SW 1271 (cell line): ENCODE measurements at places on chromosomes 4 and X.
A peak's percentile ranks its signal among the peaks of the same experiment; 100 is the strongest.

DNA sequence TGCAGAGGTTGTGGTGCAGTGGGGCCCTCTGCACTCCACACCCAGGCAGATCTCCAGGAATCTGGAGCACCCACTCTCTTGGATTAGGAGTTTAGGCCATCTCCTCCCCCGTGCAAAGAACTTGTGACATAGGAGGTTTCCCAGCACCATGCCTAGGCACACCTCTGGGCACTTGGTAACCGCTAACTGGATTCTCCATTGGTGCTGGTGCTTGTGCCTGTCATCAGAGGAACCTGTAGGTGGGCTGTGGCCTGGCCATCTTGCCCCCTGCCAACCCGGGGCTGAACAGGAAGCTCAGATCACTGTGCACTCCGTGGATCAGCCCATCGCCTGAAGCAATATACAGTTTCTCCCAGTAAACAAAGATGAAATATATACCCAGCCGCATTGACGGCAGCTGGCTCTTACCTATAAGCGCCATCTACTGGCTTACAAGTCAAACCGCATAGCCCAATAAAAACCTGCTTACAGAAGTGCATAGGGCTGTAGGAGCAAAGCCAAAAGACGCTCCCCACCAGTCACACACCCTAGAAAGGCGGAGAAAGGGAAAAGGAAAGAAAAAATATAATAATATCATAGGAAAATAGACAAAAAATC lies 19.1 kb upstream of the TEX13B start:
- no peak for DNase-seq

DNA sequence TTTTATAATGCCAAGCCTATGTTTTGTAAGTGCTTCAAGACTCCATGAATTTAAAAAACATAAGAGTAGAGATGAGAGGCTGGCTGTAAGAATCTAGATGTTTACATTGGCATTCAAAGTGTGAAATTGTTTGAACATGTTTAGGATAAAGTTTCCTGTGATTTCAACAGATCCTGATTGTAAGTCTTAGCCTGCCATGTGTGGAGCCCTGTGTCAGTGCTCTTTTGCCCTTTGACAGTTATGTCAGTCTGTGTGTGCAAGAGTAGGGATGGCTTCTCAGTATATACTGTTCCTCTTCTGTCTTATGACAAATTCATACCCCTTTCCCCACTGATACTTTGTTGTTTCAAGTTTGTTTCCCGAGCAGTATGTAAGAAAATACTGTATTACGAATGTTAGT lies 68.2 kb downstream of the USP9X start:
- no peak for DNase-seq

- no peak for DNase-seq
These were observed 114.1 kb downstream of the SOWAHB start for GRCh38 chr4:76783836-76784235.

GRCh38 chr4:73450398-73451004 lies 14.5 kb downstream of the AFP start:
- DNase-seq, result no peak

DNA sequence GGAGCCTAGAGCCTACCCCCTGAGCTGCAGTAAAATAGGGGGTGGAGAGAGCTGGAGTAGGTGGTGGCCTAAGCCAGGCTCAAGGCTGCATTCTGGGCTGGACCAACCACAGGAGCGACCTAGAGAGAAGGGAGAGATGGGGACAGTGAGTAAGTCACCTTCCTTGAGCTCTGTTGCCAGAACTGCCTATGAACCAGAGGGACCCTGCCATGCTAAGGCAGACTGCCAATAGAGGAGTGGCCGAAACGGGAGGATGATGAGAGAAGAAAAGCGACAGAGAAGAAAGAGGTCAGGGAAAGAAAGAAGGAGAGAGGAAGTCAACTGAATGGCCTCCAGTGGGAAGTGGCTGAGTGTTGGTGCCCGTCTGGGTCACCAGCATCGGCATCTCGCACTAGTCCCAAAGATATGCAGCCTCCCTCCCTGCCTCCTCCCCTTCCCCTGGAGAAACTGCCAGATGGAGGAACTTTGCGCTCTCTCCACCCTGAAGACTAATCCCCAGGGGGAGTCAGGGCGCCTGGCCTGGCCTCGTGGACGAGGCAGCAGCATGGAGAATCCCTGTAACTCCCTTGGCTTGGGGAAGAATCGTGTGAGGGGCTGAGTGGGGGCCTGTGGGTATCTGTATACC lies 28.8 kb downstream of the ELF4 start:
- DNase-seq, result no peak

- DNase-seq, result no peak
These were observed 71.6 kb upstream of the DHX15 start for GRCh38 chr4:24655971-24656370.

DNA sequence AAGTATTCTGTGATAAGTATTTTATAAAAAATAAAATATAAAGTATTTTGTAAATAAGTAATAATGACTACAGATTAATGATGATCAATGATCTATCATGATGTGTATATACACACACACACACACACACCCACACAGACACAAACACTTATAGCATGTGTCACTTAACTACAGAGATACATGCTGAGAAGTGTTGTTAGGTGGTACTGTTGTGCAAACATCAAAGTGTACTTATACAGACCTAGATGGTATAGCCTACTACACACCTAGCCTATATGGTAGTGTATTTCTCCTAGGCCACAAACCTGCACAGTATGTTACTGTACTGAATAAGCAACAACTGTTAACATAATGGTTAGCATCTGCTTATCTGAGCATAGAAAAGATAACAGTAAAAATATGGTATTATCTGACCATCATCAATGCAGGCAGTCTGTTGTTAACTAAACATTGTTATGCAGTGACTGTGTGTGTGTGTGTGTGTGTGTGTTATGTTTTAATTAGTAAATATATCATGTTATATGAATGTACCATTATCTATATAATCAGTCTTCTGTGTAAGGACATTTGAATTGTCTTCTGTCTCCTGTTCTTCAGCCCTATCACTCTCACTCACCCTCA lies 138.2 kb downstream of the CAMK2D start:
- DNase-seq, result no peak

- no peak for DNase-seq
These were observed 66.0 kb upstream of the DDX60 start for GRCh38 chr4:168384437-168385141.

DNA sequence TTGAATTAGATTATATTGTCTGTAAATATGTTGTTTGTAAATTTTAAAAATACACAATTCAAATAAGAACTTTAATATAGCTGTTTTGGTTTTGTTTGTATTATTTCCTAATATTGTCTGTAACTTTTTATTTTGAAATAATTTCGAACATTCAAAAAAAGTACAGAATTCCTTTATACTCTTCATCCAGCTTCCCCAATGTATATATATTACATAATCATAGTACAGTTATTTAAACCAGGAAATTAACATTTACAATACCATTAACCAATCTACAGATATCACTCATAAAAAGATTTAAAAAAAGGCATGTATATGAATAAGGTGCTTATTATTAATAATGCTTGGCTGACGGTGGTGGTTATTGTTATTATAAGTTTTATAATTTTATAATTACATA lies 84.1 kb downstream of the LRBA start:
- DNase-seq, result no peak

DNA sequence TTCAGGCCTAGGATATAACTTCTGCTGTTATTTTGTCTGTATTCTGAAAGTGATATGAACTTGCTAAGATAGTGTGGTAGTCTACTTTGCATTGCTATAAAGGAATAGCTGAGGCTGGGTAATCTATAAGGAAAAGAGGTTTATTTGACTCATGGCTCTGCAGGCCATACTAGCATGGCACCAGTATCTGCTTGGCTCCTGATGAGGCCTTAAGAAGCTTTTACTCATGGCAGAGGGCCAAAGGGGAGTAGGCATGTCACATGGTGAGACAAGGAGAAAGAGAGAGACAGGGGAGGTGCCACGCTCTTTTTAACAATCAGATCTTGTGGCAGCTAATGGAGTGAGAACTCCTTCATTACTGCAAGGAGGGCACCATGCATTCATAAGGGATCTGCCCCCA lies 247.3 kb downstream of the GPAT3 start:
- no peak for DNase-seq

DNA sequence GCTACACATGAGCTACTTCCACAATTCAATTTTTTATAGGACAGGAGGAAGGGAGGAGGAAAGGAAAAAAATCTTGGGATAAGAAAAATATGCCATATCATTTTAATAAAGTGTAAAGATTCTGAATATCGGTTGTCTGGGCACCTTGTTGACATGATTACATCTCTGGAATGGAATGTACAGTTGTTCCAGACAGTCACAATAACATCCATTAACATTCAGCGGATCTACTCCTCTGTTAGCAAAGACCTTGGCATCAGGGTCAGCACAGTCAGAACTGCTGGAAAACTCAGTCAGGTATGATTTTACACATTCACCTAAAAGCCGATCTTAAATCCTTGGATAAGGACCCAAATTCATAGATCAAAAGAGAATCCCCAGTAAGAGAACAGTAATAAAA lies 85.4 kb upstream of the ARMCX2 start:
- DNase-seq, result no peak

- no peak for DNase-seq
These were observed 249.9 kb downstream of the PRDM5 start for GRCh38 chr4:120672558-120673147.

GRCh38 chrX:129525162-129525561 lies 1.9 kb upstream of the SMARCA1 start:
- no peak for DNase-seq

DNA sequence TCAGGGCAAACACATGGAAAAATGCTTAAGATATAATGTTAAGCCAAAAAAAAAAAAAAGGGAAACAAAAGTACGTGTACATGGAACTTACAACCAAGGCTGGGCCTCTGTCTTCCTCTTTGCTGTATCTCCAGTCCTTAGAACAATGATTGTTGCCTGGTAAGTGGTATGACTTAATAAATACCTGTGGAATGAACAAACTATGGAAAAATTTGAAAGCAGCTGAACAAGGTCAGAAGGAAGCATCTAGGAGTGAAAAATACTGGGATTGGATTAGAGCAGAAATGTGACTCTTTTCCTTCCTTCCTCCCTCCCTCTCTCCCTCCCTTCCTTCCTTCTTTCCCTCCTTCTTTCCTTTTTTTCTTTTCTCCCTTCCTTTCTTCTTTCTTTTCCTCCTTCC lies 54.2 kb upstream of the SMIM10 start:
- DNase-seq, result peak; percentile 9

DNA sequence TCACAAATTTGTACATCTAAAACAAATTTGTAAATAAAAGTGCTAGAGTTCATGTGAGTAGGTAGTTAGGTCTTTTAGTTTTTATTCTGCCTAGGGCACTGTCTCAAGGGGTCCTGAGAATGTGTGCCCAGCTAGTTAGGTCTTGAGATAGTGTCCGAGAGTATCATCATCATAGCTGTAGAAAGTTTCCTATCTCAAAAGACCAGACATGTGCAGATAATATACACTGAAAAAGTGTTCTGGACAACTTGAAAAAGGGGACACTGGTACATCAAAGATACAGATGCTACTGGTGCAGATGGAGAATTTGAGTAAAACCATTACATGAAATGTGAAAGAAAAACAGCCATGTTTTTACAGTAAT lies 1.8 kb upstream of the ZCCHC4 start:
- no peak for DNase-seq

- DNase-seq, result peak; percentile 29
These were observed 71.7 kb upstream of the BCOR start for GRCh38 chrX:40169193-40170101.

- DNase-seq, result no peak
These were observed 139.5 kb downstream of the SLIT2 start for GRCh38 chr4:20391198-20391597.

DNA sequence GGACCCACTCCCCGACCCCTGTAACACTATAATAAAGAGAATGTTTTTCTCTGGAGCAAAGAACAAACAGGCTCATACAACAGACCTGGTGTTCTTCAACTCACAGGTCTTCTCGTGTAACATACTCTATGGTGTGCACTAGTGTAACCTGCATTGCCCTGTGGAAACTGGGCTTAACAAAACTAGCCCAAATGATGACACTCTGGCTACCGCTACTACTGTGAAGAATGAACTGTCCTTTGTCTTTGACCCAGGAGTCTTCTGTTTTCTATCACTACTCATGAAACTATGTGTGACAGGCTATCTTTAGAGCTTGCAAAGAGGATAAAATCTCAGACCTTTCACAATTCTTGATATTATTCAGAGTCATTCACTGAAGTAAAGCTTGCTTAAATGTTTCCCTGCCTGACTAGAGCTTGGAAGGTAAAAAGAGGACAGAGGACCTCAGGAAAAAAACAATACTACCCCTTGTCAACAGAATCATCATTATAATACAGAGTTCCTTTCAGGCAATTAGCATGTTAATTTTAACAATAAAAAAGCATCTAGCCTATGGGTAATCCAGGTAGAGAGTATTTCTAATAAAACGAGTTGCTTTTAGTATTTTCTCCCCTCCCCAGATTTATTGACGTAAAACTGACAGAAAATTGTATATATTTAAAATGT lies 59.2 kb downstream of the FSTL5 start:
- DNase-seq, result no peak

DNA sequence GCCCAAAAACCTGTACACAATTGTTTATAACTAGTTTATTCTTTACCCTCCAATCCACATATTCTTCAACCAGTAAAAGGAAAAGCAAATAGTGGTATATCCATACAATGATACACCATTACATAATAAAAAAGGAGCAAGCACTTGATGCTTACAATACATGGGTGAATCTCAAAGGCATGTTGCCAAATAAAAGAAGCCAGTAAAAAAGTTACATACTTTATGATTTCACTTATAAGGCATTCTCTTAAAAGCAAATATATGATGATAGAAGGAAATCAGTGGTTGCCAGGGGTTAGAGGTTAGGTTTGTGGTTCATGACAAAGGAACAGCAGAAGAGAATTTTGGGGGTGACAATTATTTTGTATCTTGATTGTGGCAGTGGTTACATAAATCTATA lies 896.1 kb upstream of the LCORL start:
- DNase-seq, result no peak

GRCh38 chr4:7348946-7349900 lies 85.5 kb downstream of the PSAPL1 start:
- DNase-seq, result no peak

DNA sequence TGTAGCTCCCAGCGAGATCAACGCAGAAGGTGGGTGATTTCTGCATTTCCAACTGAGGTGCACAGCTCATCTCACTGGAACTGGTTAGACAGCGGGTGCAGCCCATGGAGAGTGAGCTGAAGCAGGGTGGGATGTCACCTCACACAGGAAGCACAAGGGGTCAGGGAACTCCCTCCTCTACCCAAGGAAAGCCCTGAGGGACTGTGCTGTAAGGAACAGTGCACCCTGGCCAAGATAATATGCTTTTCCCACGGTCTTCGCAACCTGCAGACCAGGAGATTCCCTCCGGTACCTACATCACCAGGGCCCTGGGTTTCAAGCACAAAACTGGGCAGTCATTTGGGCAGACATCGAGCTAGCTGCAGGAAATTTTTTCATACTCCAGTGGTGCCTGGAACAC lies 216.4 kb upstream of the TET2 start:
- DNase-seq, result no peak

- no peak for DNase-seq
These were observed 249.7 kb downstream of the NR3C2 start for GRCh38 chr4:148192526-148192925.
